ENCODE measurements at places on chromosomes 13 and 19.

DNA sequence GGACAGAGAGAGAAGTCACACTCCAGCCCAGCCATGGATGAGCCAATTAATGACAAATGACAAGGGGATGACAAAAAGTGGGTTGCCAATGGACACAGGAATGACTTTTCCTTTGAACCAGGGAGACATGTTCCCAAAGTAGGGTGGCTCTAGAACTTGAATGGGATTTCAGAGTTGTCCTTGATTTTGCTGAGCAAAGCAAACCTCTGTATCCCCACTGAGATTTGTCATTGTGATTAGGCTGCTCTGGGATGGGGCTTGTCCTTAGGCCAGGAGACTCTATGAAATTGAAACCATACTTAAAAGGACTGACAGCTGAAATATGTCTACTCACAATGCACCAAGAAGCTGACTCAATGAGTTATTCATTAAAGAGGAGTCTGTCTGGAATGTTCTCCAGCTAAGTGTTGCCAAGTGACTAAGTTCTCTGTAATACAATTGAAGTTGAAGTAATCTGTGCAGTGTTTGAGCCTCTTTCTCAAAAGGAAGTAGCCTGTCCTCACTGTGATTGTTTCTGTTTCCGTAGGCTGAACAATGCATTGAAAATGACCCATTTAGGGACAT is 69.0 kb upstream of the PCDH9 start:
- H3K4me1 ChIP-seq = no peaks in the 10 kb centered on the region
- H3K36me3 ChIP-seq = no peaks in the 10 kb centered on the region
- no peak overlapping the region for H3K27ac ChIP-seq
- H3K4me3 ChIP-seq = no peak overlapping the region
- no peak for DNase-seq

DNA sequence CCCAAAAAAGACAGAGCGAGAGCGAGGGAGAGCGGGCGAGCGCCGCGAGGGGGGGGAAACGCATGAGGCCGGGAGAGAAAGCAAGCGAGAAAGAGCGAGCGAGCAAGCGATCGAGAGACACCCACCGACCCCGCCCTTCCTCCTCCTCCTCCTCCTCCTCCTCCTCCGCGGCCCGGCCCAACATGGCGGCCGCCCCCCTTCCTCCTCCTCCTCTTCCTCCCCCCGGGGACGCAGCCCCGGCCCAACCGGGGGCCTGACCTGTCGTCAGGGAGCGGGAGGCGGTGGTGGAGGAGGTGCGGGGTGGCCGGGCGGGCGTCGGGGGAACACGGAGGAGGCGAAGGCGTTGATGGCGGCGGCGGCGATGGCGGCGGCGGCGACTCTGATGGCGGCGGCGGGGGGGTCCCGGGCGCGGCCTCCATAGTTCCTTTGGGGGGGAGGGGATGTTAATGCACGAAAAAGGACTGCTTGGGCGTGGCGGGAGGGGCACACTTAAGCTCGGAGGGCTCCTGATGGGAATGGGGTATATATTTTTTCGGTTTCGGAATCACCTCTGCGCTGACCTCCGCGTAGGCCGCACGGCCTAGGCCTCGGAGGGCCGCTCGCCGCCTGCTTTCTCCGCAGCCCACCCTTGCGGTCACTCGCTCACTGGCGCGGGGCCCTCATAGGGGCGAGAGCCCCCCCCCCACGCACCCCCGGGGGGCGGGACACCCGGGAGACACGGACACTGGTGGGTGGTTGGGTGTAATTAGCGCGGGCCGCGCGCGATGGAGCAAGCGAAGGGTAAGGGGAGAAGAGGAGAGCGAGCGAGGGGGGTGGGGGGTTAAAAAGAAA is 1.2 kb downstream of the ZC3H4 start:
- no peaks in the 10 kb centered on the region for H3K36me3 ChIP-seq
- peak overlapping the region; percentile 99 for H3K27ac ChIP-seq
- H3K27me3 ChIP-seq = no peaks in the 10 kb centered on the region
- H3K4me3 ChIP-seq = peak overlapping the region; percentile 70

- no peaks in the 10 kb centered on the region for H3K4me1 ChIP-seq
- no peak for DNase-seq
- H3K36me3 ChIP-seq = no peaks in the 10 kb centered on the region
- no peaks in the 10 kb centered on the region for H3K27me3 ChIP-seq
These were observed 23.7 kb upstream of the MAB21L1 start for GRCh38 chr13:35500144-35500543.

DNA sequence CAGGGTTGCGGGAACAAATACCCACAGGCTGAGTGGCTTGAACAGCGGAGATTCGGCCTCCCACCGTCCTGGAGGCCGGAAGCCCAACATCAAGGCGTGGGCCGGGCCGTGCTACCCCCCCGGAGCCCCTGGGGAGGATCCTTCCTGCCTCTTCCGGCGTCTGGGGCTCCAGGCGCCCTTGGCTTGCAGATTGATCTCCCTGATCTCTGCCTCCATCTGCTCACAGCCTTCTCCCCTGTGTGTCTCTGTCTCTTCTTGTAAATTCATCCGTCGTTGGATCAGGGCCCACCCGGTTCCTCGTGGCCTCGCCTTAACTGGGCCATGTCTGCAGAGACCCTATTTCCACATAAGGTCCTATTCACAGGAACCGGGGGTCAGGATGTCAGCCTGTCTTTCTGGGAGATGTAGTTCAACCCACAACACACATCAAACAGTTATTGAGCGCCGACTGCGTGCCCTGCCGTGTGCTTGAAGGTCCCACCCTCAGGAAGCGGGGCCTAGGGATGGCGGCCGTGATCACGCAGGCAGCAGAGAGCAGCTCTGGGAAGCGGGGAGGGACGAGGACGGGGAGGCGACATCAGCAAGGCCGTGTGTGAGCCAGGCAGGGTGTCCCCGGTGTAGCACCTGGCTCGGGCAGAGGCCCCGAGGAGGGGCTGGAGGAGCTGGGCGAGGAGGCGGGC is 21.3 kb downstream of the HCN2 start:
- H3K27ac ChIP-seq = no peak overlapping the region
- H3K27me3 ChIP-seq = no peaks in the 10 kb centered on the region
- DNase-seq = peak; percentile 35
- H3K36me3 ChIP-seq = no peaks in the 10 kb centered on the region

DNA sequence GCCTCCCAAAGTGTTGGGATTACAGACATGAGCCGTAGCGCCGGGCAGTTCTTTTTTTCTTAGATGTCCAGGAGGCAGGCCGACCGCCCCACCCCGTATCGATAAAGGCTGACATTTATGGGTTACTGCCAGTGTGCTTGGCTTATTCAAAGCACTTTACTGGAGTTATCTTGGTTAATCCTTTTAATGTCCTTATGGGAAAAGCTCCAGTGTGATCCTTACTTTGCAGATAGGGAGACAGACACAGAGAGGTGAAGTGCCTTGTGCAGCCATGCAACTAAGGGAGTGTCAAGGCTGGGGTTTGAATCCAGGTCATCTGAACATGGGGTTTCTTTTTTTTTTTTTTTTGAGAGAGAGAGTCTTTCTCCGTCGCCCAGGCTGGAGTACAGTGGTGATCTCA is 19.2 kb downstream of the NCAN start:
- H3K36me3 ChIP-seq = no peaks in the 10 kb centered on the region
- H3K27me3 ChIP-seq = no peaks in the 10 kb centered on the region
- no peak for DNase-seq
- H3K4me3 ChIP-seq = no peak overlapping the region
- H3K4me1 ChIP-seq = peaks cover 5% of the 10 kb centered on the region

GRCh38 chr13:111021270-111021669 is 93.8 kb upstream of the ARHGEF7 start:
- H3K4me3 ChIP-seq = no peak overlapping the region
- H3K27ac ChIP-seq = no peak overlapping the region
- H3K27me3 ChIP-seq = no peaks in the 10 kb centered on the region
- no peak for DNase-seq

GRCh38 chr19:5309438-5310204 is 31.0 kb downstream of the PTPRS start:
- H3K36me3 ChIP-seq = no peaks in the 10 kb centered on the region
- H3K27me3 ChIP-seq = no peaks in the 10 kb centered on the region
- DNase-seq = no peak
- no peak overlapping the region for H3K4me3 ChIP-seq
- no peak overlapping the region for H3K27ac ChIP-seq

Measured in body of pancreas (tissue), 4 donors.